ENCODE measurements at places on chromosomes 5 and 9.
A peak's percentile ranks its signal among the peaks of the same experiment; 100 is the strongest.

- no peak for DNase-seq
These were observed 6.0 kb downstream of the TMEM171 start for GRCh38 chr5:73126381-73126780.

DNA sequence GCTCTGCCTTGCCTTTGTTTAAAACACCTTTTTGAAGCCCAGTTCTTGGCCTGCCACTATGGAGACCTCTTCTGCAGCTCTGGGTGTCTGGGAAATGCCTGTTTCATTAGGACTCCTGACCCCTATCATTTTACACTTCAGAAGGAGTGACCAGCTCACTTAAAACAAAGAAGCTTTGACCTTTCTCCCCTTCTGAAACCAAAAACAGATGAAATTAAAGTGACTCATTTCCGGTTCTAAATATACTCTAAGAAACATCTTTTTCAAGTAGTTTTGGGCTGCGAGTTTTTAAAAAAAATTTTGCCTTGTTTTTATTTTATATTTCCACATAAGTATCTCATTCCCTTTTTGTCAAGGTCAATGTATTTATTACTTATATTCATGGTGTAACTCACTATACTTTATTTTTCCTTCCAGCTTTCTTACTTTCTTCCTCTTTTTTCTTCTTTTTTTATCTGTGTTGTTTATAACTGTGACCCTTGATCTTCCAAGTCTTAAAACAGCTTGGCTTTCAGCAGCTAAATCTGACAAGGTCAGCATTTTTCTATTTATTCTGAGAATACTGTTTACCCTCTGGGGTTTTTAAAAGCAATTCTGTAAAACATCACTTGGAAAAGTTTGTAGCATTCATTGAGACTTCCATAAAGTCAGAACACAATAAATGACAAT lies 672.9 kb downstream of the NR2F1-AS1 start:
- DNase-seq: no peak

- DNase-seq: no peak
These were observed 241.7 kb upstream of the NR4A3 start for GRCh38 chr9:99579964-99580363.

- DNase-seq: no peak
These were observed 34.0 kb upstream of the CKS2 start for GRCh38 chr9:89277043-89277442.

DNA sequence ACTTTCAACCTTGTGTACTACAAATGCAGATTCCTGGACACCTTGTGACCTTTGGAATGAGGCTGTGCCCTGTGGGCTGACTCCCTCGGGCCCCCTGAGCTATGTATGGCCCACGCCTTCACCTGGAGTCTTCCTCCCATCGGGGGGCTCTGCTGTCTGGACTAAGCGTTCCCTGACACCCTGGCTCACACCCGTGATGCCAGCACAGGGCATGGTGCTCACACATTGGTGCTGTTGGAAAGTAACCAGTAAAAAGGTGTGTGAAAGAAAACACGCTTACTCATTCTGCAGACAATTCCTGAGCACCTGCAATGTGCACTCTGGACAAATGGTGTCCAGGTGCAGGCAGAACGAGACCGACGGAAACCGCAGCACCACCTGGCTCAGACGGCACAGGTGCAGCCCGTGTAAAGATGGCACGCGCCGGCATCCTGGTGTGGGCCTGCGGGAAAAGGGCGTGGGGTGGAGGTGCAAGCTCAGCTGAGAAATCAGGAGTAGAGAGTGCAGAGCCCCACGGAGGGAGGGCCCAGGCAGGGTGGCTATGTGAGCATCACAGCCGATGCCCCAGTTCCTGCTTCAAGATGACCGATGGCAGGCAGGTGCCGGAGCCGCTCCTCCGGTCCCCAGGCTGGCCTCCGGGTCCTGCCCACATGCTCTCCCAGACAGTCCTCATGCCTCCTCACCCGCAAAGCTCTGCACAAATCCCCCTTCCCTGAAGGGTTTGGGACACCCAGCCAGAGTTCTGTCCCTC lies 11.0 kb downstream of the LPCAT1 start:
- DNase-seq: no peak

- peak; percentile 48 for DNase-seq
These were observed 44.1 kb downstream of the DCP2 start for GRCh38 chr5:113020461-113021273.
